ENCODE measurements at places on chromosomes 12 and 14.

GRCh38 chr14:60684203-60684602 lies 34.9 kb upstream of the SIX1 start:
- no peaks in the 10 kb centered on the region for H3K36me3 ChIP-seq
- no peaks in the 10 kb centered on the region for H3K4me1 ChIP-seq
- H3K27me3 ChIP-seq, result no peaks in the 10 kb centered on the region
- no peak overlapping the region for H3K4me3 ChIP-seq

- no peaks in the 10 kb centered on the region for H3K36me3 ChIP-seq
- no peak overlapping the region for H3K4me3 ChIP-seq
- peaks cover 42% of the 10 kb centered on the region for H3K4me1 ChIP-seq
- no peak overlapping the region for H3K27ac ChIP-seq
- DNase-seq, result no peak
- H3K27me3 ChIP-seq, result no peaks in the 10 kb centered on the region
Measured at GRCh38 chr14:24077086-24077485, 5.7 kb downstream of the CPNE6 start.

DNA sequence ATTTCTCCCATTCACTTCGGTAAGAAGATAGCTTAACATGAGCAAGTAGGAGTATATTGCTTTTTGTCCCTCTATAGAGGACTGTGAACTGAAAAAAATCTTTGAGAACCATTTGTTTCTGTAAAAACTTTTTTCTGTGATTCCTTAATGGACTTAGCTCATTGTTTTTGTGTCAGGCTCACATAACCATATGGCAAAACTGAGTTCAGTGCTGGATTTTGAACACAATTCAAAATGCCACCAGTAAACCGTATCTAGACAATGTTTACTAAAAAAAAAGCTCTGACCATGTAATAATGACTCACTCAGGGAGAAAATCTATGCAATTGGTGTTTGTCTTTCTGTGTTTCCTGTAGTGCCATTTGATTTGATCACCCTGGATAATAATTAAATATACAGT lies 5.2 kb downstream of the TRHDE start:
- no peaks in the 10 kb centered on the region for H3K36me3 ChIP-seq
- DNase-seq, result no peak
- H3K27me3 ChIP-seq, result no peaks in the 10 kb centered on the region
- peaks cover 36% of the 10 kb centered on the region for H3K4me1 ChIP-seq

GRCh38 chr14:31926123-31926522 lies 151.0 kb upstream of the ARHGAP5 start:
- no peaks in the 10 kb centered on the region for H3K36me3 ChIP-seq
- H3K27ac ChIP-seq, result no peak overlapping the region
- H3K27me3 ChIP-seq, result no peaks in the 10 kb centered on the region
- no peak for DNase-seq
- no peak overlapping the region for H3K4me3 ChIP-seq

DNA sequence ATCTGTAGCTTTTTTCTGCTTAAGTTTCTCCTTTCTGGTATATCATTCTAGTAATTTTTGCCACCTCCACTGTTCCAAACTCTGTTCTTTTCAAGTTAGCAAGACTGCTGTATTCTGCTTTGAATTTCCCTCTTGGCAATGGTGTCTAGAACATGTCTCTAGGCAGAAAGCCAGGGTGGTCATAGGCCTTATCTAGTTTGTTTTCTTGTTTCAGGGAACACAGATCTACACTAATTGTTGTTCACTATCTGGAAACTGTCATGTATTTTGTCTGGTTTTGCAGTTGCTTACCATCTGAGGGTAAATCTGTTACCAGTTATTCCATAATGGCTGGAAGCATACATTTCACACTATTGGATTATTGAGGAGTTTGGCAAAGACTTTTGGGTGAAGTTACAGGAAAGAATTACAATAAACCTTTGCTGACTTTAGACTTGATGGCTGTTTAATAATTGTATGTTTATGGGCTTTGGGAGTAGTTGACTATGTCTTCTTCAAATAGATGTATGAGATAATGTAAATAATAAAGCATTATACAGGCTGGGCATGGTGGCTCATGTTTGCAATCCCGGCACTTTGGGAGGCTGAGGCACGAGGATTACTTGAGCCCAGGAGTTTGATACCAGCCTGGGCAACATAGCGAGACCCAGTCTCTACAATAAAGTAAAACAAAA lies 41.4 kb downstream of the FUT8 start:
- no peaks in the 10 kb centered on the region for H3K27me3 ChIP-seq
- H3K27ac ChIP-seq, result no peak overlapping the region
- no peak for DNase-seq
- no peak overlapping the region for H3K4me3 ChIP-seq

DNA sequence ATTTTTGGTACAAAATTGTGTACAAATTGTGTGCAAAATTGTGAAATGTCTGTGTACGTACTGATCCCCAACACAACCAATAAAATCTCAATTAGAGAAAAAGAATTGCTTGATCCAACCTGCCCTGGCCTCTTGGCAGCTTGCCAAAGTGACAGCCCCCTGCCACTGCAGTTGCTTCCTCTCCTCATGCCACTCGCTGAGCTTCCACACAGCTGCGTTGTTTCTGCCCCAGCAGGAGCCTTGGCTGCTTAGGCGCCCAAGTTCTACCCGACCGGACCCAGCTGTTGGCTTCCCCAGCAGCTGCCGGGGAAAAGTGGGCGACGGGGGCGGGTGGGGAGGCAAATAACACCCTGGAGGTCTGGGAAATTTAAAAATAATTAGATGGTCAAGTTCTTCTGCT lies 171.8 kb upstream of the ATF7IP start:
- no peaks in the 10 kb centered on the region for H3K36me3 ChIP-seq
- no peak for DNase-seq

DNA sequence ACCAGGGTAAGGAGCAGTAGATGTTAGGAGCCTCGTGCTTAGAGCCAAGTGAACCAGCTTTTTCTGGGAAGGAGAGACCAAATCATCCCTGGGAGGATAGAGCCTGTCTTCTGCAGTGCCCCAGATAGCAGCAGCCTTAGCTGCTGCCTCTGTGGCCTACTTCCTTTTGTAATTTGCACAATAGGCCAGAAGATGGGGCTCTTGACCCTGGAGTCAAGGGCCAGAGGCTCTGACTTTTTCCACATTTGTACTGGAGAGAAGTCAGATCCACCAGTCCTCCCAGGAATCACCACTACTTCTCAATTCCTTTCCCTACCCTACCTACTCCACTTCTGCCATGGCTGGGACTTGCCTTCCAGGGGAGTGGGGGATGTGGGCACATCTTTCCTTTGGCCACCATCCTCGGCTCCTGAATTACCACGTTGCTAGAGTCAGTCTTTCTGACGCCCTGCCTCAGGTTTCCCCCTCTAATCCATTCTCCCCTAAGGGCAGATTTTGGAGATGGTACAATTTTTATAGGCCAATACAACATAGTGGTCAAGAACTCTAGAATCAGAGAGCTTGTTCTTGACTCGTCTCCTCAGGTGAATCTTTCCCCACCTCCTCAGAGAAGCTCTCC lies 3.3 kb upstream of the SLC4A8 start:
- no peak overlapping the region for H3K4me3 ChIP-seq
- peaks cover 18% of the 10 kb centered on the region for H3K4me1 ChIP-seq
- no peaks in the 10 kb centered on the region for H3K27me3 ChIP-seq
- no peak overlapping the region for H3K27ac ChIP-seq
- peak; percentile 65 for DNase-seq

DNA sequence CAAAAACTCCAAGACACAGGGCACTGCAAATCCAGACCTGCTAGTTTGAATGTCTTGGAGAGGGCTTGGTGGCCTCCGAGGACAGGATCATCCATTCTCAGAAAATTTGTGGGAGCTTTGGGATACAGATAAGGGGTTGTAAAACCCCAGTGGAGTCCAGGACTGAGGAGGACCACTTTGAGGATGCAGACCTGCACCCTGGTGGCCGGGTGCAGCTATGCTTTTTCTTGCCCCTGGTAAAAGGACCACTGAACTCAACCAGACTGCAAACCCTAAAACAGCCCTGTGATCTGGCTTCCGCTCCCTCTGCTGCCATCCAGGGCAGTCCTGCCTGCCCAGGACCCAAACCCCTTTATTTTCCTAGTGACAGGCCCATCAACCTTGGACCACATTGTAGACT lies 169.5 kb upstream of the DAAM1 start:
- no peak for DNase-seq
- H3K4me3 ChIP-seq, result no peak overlapping the region
- no peak overlapping the region for H3K27ac ChIP-seq
- H3K4me1 ChIP-seq, result no peaks in the 10 kb centered on the region
- H3K36me3 ChIP-seq, result no peaks in the 10 kb centered on the region

DNA sequence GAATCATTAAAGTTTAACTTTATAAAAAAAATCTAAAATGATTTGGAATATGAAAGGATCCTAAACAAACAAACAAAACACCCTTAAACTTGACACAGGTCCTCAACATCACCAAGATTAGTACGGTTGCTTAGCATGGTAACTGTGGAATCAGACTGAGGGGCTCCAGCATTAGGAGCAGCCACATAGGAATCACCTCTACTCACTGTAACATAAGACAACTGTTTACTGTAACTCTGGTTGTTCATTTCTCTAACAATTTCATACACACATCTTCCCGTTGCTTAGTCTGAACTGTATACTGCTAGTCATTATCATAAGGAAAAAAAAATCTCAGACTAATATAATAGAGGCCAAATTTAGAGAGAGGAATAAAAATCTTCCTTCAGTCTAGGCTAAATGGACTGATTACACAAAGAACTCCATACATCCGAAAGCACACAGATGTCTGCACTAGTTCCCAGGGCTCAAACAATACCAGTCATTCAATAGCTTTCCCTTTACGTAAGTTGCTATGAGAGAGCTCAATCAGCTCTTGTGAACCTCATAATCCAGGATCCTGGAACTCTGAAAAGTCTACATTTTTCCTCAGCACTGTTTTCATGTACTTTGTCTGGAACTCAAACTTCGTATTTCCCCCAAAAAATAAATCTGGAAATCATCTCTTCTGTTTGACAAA lies 26.0 kb downstream of the LRP6 start:
- H3K27me3 ChIP-seq, result no peaks in the 10 kb centered on the region
- no peaks in the 10 kb centered on the region for H3K36me3 ChIP-seq
- peak overlapping the region; percentile 27 for H3K27ac ChIP-seq
- H3K4me3 ChIP-seq, result no peak overlapping the region
- peaks cover 43% of the 10 kb centered on the region for H3K4me1 ChIP-seq

Measured in body of pancreas (tissue), 4 donors.